CD4-positive, alpha-beta T cell treated with Interleukin-2 at 100 ng/mL for 4 hours (primary cell): ENCODE measurements at places on chromosomes 1 and 21.

GRCh38 chr1:52601519-52601918 is 652 bp upstream of the GPX7 start:
- no peak for DNase-seq

GRCh38 chr1:43329995-43330751 is 7.4 kb upstream of the MPL start:
- DNase-seq = no peak

DNA sequence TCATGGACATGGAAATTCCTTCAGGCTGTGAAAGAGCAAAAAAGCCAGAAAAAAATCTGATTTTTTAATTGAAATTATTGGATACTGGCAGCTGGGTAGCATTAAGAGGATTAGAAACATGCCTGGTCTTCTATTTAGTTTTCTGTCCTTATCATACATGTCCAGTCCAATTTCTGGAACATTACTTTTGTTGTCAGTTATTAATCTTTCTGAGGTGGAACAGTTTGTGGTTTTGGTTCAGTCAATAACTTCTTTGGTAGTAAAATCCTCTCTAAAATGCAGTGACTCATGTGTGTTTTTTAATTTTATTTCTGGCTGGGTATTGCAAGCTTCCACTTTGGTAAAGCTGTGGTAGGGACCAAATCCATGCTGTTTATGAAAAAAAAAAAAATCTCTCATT is 687.0 kb upstream of the ADGRL2 start:
- DNase-seq = no peak

GRCh38 chr1:1120866-1121591 is 5.1 kb upstream of the C1orf159 start:
- DNase-seq = no peak

GRCh38 chr1:9075022-9075421 is 5.6 kb upstream of the SLC2A5 start:
- no peak for DNase-seq

GRCh38 chr21:15064576-15065391 is at the start of gene NRIP1:
Gene NRIP1 (minus strand): TSS chr21:15065000. CDS start chr21:14968192, 96,808 bp downstream.
- DNase-seq = peak; percentile 84

GRCh38 chr1:109213345-109213823 is 334 bp upstream of the SARS1 start:
- no peak for DNase-seq

GRCh38 chr1:67427947-67428346 is 2.3 kb downstream of the SERBP1 start:
- DNase-seq = no peak

GRCh38 chr21:25658427-25659035 is 19.5 kb downstream of the JAM2 start:
- no peak for DNase-seq
